ENCODE measurements at places on chromosomes 1 and 21. TPM values are rescaled to one million over a fixed set of nuclear protein-coding genes. Genes with fewer than 3 reads are reported as not detected.

The CYP4Z1 gene
- total RNA-seq, result not detected

DNA sequence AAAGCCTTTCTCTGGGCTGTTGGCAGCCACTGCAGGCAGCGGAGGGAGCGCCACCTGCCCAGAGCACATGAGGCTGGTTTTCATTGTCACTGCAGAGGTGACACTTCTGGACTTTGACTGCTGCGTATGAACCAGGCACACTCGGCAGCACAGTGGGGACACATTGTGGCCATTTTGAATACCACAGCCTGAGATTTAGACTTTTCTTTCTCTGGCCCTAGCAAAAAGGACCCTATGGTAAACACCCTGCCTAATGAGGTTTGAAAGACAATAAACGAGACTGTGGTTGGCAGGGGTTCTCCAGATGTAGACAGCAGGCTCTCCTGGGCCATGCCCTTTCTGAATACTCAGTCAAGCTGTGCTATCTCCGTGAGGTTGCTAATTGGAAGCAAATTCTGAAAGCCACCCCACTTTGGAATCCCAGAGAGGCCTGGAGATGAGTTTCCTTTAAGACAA, 12.0 kb upstream of the KCNE2 start:
- DNase-seq, result peak; percentile 7
- no peaks in the 10 kb centered on the region for H3K36me3 ChIP-seq
- no peak overlapping the region for H3K4me3 ChIP-seq

DNA sequence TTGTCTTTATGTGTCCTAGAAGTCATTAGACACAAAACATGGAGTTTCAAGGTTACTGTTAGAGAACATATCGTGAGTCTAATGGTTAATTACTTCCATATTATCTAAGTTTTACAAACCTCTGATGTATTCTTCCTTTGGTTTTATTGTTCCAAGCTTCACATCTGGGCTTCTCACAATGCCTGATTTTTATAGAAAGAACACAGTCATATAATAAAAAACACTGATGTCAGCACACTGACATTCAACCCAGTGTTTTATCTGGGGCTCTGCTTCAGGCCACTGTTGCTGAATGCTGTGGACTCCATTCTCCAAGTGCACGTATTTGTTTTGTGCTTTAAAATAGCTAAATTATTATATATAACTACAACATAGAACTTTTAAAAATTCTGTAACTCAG, 232.9 kb downstream of the SMYD3 start:
- DNase-seq, result no peak
- H3K27ac ChIP-seq, result no peak overlapping the region
- H3K36me3 ChIP-seq, result no peaks in the 10 kb centered on the region
- H3K4me3 ChIP-seq, result no peak overlapping the region
- H3K27me3 ChIP-seq, result no peaks in the 10 kb centered on the region
- no peaks in the 10 kb centered on the region for H3K4me1 ChIP-seq

The SYT11 gene
- 25.7 TPM for total RNA-seq

DNA sequence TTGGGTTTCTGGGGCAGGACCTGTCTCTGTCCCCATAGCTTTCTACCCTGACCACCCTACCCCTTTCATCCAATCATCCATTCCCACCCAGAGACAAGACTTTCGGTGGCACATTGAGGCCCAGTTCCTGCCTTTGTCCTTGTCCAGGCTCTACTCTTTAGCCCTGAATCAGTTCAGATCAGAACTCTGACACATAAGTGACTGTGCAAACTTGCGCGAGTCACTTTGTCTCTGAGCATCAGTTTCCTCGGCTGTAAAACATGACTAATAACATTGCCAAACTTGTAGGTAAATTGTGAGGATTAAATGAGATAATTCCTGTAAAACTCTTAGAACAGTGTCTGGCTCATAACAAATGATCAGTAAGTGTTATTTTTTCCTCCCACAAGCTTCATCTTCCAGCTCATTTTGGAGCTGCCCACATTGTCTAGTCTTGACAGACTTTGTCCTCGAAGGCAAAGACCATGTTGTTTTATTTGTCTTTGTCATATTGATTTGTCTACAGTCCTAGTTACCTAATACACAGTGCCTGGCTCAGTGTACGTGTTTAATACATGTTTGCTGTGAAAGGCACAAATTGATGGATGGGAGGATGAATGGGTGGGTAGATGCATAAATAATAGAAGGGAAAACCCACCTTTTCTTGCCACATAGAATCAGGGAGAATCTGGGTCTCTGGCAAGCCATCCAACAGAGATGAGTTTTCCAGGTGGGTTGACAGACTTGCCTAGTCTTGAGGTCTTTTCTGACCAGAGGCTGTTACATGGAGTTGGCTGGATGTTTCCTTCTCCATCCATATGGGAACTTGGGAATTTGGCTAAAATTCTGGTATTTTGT, 262.9 kb downstream of the OMA1 start:
- H3K4me3 ChIP-seq, result no peak overlapping the region
- H3K4me1 ChIP-seq, result no peaks in the 10 kb centered on the region
- no peaks in the 10 kb centered on the region for H3K27me3 ChIP-seq
- no peaks in the 10 kb centered on the region for H3K36me3 ChIP-seq
- H3K27ac ChIP-seq, result no peak overlapping the region
- no peak for DNase-seq

The ALX3 gene
- total RNA-seq, result not detected

The RYR2 gene
- not detected for total RNA-seq

DNA sequence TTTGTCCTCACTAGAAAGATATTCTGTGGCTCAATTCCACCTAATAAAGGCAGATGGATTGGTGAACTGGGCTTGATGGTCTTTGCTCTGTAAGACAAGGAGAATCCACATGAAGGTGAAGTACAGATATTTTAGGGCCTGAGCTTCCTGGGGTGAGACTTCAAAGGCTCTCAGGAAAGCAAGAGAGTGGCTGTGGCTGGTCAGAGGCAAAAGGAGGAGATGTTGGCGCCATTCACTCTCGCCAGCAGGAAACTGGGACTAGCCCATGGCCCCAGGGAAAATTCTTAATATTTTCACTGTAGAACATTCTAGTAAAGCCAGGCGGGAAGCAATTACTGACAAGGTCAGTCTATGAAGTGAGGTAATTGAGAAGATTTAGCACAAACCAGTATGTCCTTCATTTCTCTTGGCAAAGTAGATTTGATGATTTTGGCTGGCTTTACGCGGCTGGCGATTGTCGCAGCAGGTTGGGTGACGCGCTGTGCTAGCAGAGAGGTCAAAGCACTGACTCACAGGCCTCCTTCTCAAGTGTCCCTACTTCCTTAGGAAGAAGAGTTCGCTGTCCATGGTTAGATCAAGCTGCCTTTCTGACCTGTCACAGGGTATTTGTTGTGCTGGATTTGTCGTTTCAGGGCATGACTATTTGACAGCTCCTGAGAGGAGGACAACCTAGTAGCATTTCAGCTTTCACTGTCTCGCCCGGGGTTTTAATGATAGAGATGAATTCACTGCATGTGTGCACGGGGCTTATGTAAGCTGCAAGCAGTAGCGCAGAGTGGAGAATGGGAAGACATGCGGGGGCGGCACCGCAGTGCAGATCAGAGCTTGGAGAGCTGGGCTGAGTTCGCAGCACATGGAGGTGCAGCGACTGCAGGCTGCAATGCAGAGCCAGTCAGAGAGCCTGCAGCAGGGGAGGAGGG, 32.7 kb downstream of the XCL1 start:
- no peaks in the 10 kb centered on the region for H3K36me3 ChIP-seq
- H3K4me1 ChIP-seq, result no peaks in the 10 kb centered on the region
- peaks cover 17% of the 10 kb centered on the region for H3K27me3 ChIP-seq
- H3K4me3 ChIP-seq, result no peak overlapping the region
- DNase-seq, result no peak

GRCh38 chr1:39084191-39084590, 58.0 kb downstream of the NDUFS5 start:
- H3K27ac ChIP-seq, result no peak overlapping the region
- H3K4me3 ChIP-seq, result no peak overlapping the region
- H3K27me3 ChIP-seq, result peaks cover 61% of the 10 kb centered on the region

The CHI3L2 gene
- total RNA-seq, result 4.0 TPM

The CDA gene
- total RNA-seq, result not detected

The RNF186 gene
- total RNA-seq, result not detected

DNA sequence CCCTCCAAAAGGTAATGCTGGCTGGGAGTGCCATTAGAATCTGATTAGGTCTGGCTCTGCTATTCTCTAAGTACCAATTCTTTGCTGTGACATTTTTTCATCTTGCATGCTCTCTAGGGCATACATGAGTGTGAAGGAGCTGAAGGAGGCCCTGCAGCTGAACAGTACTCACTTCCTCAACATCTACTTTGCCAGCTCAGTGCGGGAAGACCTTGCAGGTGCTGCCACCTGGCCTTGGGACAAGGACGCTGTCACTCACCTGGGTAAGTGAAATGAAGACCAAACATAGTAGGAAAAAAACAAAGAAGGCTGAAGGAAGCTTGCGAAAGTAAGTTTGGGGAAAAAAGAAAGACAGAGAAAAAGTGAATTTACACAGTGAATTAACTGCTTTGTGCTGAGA, 207.9 kb downstream of the PAPPA2 start:
- H3K4me3 ChIP-seq, result no peak overlapping the region
- no peak for DNase-seq
- no peak overlapping the region for H3K27ac ChIP-seq
- no peaks in the 10 kb centered on the region for H3K4me1 ChIP-seq
- no peaks in the 10 kb centered on the region for H3K36me3 ChIP-seq
- no peaks in the 10 kb centered on the region for H3K27me3 ChIP-seq

DNA sequence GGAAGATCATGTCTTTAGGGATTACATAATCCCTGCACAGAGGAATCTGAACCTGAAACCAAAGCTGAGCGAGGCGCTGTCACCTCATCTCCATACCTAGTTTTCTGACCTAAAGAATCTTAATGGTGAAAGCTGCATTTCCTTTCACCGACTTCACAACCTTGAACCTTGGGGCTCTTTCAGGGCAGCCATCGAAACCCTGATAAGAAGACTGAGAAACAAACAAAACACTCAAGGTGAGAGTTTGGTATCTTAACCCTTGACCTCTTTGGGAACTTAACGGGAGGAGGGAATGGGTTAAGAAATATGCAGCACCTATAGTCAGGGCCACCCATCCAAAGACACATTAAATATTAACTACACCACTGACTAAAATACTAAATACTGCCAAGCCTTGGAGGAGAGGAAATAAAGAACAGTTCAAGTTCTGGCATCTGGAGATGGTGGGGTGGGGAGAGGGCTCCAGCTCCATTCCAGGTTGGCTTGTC, 2.0 kb downstream of the C1orf116 start:
- H3K4me1 ChIP-seq, result no peaks in the 10 kb centered on the region
- H3K27ac ChIP-seq, result no peak overlapping the region

GRCh38 chr1:221162939-221163338, 283.7 kb downstream of the HLX start:
- no peak for DNase-seq
- peaks cover 2% of the 10 kb centered on the region for H3K27me3 ChIP-seq
- H3K27ac ChIP-seq, result no peak overlapping the region
- H3K4me1 ChIP-seq, result no peaks in the 10 kb centered on the region

- peaks cover 39% of the 10 kb centered on the region for H3K4me1 ChIP-seq
- no peak overlapping the region for H3K27ac ChIP-seq
- no peak overlapping the region for H3K4me3 ChIP-seq
- H3K36me3 ChIP-seq, result no peaks in the 10 kb centered on the region
These were observed 53.6 kb upstream of the EFHD2 start for GRCh38 chr1:15355968-15356625.

The SERINC2 gene
- not detected for total RNA-seq

The RHOU gene
- total RNA-seq, result 0.49 TPM

DNA sequence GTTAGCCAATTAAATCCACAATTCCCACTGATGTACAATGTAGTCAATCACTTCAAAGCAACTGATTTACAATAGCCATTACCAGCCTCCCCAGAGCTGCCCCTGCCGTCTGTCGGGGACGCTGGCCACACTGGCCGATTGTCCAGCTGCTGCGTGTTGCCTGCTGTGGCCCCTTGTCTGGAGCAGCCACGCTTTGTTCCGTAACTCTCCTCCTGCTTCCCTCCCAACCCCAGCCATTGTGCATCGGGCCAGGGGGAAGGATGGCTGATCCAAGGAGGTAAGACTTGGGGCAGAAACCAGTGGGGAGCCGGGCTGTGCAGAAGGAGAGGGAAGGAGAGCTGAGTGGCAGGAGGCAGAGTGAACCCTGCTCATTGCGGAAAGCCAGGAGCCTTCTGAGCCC, 83.6 kb upstream of the LYST start:
- no peak overlapping the region for H3K27ac ChIP-seq
- no peak overlapping the region for H3K4me3 ChIP-seq
- DNase-seq, result no peak
- H3K27me3 ChIP-seq, result peaks cover 15% of the 10 kb centered on the region

- H3K4me3 ChIP-seq, result no peak overlapping the region
- H3K27me3 ChIP-seq, result no peaks in the 10 kb centered on the region
- no peaks in the 10 kb centered on the region for H3K4me1 ChIP-seq
These were observed 14.4 kb downstream of the RRP1 start for GRCh38 chr21:43803558-43804300.

The BLACAT1 gene
- total RNA-seq, result 0.16 TPM
